ENCODE measurements at places on chromosomes 7 and 10.

DNA sequence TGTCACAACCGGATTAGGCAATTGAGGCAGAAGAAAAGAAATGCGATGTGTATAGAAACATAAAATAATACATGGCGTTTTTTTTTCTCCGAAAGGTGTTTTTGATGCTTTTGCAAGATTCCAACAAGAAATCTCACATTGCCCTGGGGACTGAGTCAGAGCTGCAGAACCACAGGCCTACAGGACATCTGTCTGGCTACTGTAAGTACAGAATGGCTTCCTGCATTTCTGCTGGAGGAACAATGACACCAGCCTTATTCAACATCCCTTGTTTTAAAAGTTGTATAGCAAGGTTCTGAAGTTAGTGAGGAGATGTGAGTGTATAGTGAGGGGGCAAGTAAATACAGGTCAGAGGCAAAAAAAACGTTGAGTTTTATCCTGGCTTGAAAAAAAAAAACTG is 256.4 kb downstream of the ABCA13 start:
- no peak for DNase-seq

- DNase-seq = no peak
Observed at GRCh38 chr10:62057359-62057758, 155.9 kb downstream of the ARID5B start.

DNA sequence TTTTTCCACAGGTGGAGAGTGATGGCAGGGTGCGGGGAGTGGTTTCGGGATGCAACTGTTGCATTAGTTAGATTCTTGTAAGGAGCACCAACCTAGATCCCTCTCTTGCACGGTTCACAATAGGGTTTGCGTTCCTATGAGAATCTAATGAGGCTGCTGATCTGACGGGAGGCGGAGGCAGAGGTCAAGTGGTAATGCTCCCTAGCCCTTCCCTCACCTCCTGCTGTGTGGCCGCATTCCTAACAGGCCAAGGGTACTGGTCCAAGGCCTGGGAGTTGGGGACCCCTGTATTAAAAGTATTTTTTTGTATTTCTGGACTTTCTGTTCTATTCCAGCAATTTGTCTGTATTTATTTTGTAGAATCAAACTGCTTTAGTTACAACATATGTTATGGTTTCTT is 7.2 kb downstream of the CBLL1 start:
- no peak for DNase-seq

- DNase-seq = no peak
Observed at GRCh38 chr7:6028563-6028962, 2.6 kb upstream of the ANKRD61 start.

- DNase-seq = no peak
Observed at GRCh38 chr10:95276367-95277200, 14.2 kb downstream of the PDLIM1 start.

GRCh38 chr7:158272091-158272490 is 315.5 kb downstream of the PTPRN2 start:
- DNase-seq = peak; percentile 26

DNA sequence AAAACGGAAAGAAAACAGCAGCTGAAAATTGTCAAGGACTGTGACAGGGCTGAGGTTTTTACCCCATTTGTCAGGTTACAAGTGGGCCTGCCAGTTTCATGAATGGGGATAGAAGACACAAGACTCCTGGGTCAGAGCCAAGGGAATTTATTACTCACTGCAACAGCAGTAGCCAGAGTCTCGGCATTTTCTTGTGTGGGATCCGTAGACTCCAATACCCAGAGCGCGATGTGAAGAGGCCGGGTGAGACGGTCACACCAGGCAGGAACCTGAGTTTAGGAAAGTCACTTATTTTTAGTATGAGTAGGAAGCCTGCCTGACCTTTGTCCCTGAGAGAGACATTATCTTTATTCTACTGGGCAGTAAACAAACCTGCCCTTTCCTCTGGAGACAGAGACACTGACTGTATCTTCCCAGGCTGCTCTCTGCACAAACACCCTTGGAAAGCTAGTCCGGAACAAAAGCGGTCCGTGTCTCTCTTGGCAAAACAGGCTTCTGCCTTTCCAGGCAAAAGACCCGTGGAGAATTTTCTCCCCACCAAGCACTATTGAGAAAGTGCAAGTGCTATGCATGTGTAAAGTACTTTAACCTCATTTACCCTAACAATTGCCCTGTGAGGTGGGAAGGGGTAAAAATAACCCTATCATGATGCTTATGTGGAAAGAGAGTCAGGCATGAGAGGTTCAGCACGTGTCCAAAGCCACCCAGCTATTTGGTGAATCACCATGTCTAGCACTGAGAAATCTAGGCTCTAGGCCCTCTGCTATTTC is 58.4 kb downstream of the JCAD start:
- no peak for DNase-seq

GRCh38 chr7:157652161-157652953 is 315.6 kb downstream of the DNAJB6 start:
- DNase-seq = peak; percentile 51

- no peak for DNase-seq
Observed at GRCh38 chr10:75649466-75649865, 218.0 kb downstream of the LRMDA start.

- no peak for DNase-seq
Observed at GRCh38 chr7:85565276-85565675, 378.4 kb upstream of the SEMA3D start.
